ENCODE measurements at places on chromosomes 11 and 22. TPM values are rescaled to one million over a fixed set of nuclear protein-coding genes. Genes with fewer than 3 reads are reported as not detected.

- no peak for DNase-seq
- no peak overlapping the region for H3K27ac ChIP-seq
- H3K27me3 ChIP-seq, result no peaks in the 10 kb centered on the region
- H3K4me3 ChIP-seq, result no peak overlapping the region
- no peaks in the 10 kb centered on the region for H3K36me3 ChIP-seq
Measured at GRCh38 chr22:45254789-45255278, 14.1 kb upstream of the KIAA0930 start.

GRCh38 chr11:128796270-128796669, 70.8 kb downstream of the KCNJ1 start:
- H3K27me3 ChIP-seq, result no peaks in the 10 kb centered on the region
- no peaks in the 10 kb centered on the region for H3K36me3 ChIP-seq
- no peak overlapping the region for H3K27ac ChIP-seq
- no peak overlapping the region for H3K4me3 ChIP-seq
- DNase-seq, result no peak

DNA sequence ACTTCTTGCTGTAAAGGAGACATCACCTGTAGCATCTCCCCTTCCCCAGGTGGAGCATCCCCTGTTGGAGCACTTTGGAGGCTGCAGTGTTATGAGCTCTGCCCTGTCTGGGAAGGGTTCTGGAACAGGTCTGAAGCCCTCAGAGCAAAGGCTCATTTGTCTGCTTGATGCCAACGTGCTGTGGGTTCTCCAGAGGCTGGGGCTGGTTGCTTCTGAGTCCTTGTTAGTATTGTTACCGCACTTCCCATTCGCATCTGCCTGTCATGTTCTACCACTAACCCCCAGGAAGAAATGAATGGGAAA, 73.1 kb downstream of the PACS1 start:
- H3K27ac ChIP-seq, result no peak overlapping the region
- no peaks in the 10 kb centered on the region for H3K27me3 ChIP-seq
- DNase-seq, result no peak
- H3K4me1 ChIP-seq, result no peaks in the 10 kb centered on the region
- H3K4me3 ChIP-seq, result no peak overlapping the region

- H3K27me3 ChIP-seq, result no peaks in the 10 kb centered on the region
- peak; percentile 84 for DNase-seq
- H3K27ac ChIP-seq, result peak within 1 kb of the TSS; percentile 83
- peak within 1 kb of the TSS; percentile 67 for H3K4me3 ChIP-seq
Measured at GRCh38 chr11:17351510-17352176, at the start of gene NCR3LG1. NCR3LG1 (plus strand) TSS chr11:17351800; CDS start chr11:17351970, 170 bp downstream.

DNA sequence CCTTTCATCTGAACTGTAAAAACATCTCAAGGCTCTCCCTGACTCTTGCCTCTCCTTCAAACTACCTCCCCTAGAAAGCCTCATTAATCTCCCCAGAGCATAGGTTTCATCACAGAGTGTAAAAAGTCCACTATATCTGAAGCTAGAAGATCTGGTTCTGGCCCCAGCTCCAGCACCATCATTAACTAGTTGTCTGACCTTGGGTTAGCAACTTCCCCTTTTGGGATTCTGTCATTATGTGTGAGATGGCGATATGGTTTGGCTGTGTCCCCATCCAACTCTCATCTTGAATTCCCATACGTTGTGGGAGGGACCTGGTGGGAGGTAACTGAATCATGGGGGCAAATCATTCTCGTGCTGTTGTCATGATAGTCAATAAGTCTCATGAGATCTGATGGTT, 97.3 kb downstream of the KCNC1 start:
- H3K27ac ChIP-seq, result no peak overlapping the region
- H3K27me3 ChIP-seq, result no peaks in the 10 kb centered on the region
- DNase-seq, result no peak
- peaks cover 3% of the 10 kb centered on the region for H3K4me1 ChIP-seq
- no peaks in the 10 kb centered on the region for H3K36me3 ChIP-seq

DNA sequence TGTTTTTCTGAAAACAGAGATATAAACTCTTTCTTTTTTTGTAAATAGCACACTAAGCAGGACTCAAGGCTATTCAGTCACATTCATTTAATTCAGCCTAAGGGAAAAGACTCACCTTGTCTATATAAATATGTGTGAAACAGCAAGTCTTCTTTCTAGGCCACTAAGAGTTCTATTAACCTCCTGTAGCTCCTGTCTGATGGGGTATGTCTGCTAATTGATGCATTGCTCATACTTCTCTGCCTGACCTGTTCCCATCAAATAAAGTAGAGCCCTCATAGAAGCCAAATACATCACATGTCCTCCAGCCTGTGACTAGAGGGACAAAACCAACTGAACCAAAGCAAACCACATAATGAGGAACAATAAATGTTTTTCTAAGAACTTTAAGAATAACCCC, 68.2 kb downstream of the MSANTD4 start:
- DNase-seq, result no peak
- no peaks in the 10 kb centered on the region for H3K27me3 ChIP-seq
- H3K27ac ChIP-seq, result no peak overlapping the region
- H3K4me3 ChIP-seq, result no peak overlapping the region
- no peaks in the 10 kb centered on the region for H3K36me3 ChIP-seq
- H3K4me1 ChIP-seq, result no peaks in the 10 kb centered on the region

DNA sequence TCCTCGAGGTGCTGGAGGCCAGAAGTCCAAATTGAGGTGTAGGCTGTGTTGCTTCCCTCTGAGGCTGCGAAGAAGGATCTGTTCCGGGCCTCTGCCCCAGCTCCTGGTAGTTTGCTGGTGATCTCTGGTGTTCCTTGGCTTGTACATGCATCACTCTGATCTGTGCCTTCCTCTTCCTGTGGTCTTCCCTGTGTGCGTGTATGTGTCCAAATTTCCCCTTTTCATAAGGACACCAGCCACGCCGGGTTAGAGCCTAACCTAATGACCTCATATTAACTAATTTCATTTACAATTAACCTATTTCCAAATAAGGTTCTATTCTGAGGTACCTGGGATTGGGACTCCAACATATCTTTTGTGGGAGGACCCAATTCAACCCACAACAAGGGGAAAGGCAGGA, 21.5 kb downstream of the RIBC2 start:
- no peaks in the 10 kb centered on the region for H3K27me3 ChIP-seq
- no peaks in the 10 kb centered on the region for H3K36me3 ChIP-seq
- H3K27ac ChIP-seq, result no peak overlapping the region
- DNase-seq, result no peak

DNA sequence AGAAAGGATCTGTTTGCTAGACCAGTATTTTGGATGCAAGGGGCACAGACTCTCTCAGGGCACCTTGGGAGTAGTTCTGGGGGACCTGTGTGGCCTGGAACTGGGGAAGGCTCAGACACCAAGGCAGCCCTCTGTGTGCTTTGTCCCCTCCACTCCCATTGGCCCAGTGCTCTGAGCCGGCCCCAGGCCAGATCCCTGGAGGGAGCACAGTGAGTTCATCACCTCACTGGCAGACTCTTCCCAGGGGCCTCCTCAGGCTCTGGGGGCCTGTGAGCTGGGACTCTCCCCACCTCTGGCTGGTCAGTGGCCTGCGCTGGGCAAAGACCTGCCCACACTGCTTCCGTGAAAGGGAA, 51.7 kb downstream of the CHRDL2 start:
- no peaks in the 10 kb centered on the region for H3K27me3 ChIP-seq
- no peak overlapping the region for H3K27ac ChIP-seq
- no peak overlapping the region for H3K4me3 ChIP-seq
- no peaks in the 10 kb centered on the region for H3K36me3 ChIP-seq
- peaks cover 4% of the 10 kb centered on the region for H3K4me1 ChIP-seq
- DNase-seq, result no peak

DNA sequence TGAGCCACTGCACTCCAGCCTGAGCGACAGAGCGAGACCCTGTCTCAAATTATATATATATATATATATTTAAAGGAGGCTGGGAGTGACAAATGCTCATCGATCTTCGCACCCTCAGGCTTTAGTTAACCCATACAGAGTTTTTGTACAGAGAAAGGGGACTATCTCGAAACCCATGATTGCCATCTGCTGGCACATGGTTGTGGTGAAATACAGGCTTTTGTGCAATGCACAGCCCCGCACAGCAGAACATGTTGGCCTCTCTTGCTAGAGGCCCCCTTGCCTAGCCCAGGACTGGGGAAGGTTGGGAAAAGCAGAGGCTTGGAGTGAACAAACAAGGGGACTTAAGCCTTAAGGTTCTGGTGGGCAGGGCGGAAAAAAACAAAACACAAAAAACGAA, 3.6 kb downstream of the MYBPC3 start:
- H3K27ac ChIP-seq, result no peak overlapping the region
- no peaks in the 10 kb centered on the region for H3K27me3 ChIP-seq
- no peak overlapping the region for H3K4me3 ChIP-seq
- DNase-seq, result no peak
- H3K36me3 ChIP-seq, result no peaks in the 10 kb centered on the region

DNA sequence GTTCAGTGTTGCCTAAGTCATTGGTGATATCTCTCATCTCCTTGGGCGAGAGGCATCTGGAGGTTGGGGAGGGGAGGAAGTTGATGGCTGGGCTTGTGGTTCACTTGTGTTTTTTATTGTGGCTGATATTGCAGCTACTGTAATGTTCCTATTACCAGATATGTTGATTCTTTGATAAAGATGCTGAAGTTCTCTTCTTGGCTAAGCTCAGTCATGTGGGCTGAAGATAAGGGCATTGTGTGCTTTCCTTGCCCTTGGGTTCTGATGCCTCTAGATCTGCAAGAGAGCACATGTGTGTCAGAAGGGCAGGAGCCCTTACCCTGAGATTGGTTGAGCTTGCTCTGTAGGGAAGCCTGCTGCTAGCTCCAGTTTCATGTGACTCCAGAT, 12.0 kb downstream of the STX3 start:
- H3K4me3 ChIP-seq, result no peak overlapping the region
- no peak overlapping the region for H3K27ac ChIP-seq
- H3K36me3 ChIP-seq, result no peaks in the 10 kb centered on the region
- DNase-seq, result no peak
- H3K27me3 ChIP-seq, result no peaks in the 10 kb centered on the region

GRCh38 chr11:120401506-120401905, 65.3 kb downstream of the ARHGEF12 start:
- H3K4me1 ChIP-seq, result no peaks in the 10 kb centered on the region
- DNase-seq, result no peak
- no peak overlapping the region for H3K27ac ChIP-seq
- no peaks in the 10 kb centered on the region for H3K27me3 ChIP-seq
- no peaks in the 10 kb centered on the region for H3K36me3 ChIP-seq

DNA sequence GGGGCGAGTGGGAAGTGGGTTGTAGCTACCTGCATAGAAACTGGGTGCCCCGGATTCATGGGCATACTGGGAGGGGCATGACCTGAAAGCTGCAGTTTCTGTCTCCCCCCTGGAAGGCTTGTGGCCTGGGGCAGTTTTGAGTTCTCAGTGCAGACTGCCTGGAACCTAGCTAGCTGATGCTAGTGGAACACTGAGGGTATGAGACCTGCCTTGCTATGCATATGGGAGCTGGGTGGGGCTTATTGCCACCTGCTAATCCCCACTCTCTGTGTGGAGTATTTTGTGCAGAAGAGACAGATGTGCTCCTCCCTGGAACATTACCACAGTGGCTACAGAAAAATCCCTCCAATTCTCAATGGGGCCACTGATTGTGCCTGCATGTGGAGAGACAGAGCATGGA, 11.7 kb upstream of the OR56B4 start:
- no peak overlapping the region for H3K27ac ChIP-seq
- no peak for DNase-seq
- H3K36me3 ChIP-seq, result no peaks in the 10 kb centered on the region
- H3K4me1 ChIP-seq, result no peaks in the 10 kb centered on the region
- H3K4me3 ChIP-seq, result no peak overlapping the region
- no peaks in the 10 kb centered on the region for H3K27me3 ChIP-seq

- no peaks in the 10 kb centered on the region for H3K27me3 ChIP-seq
- H3K4me1 ChIP-seq, result no peaks in the 10 kb centered on the region
- no peak overlapping the region for H3K4me3 ChIP-seq
- no peak for DNase-seq
- H3K27ac ChIP-seq, result no peak overlapping the region
Measured at GRCh38 chr11:134701564-134702165, 289.6 kb upstream of the B3GAT1 start.

DNA sequence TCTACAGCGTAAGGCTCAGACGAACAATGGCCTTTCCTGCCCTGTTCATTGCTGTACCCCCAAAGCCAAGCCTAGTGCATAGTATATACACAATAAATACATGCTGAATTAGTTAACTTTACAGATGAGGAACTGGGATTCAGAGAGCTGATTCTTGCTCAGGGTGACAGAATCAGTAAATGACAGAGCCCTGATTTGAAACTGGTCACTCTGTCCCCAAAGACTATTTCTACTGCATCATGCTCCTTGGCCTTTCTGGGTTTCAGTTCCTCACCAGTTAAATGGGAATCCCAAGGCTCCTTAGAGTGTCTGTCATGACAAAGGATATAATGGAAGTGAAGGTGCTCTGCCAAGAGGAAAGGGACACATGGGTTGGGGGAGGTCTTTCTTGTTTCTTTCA, 50.5 kb upstream of the TSKU start:
- H3K36me3 ChIP-seq, result no peaks in the 10 kb centered on the region
- H3K27me3 ChIP-seq, result no peaks in the 10 kb centered on the region
- H3K4me1 ChIP-seq, result no peaks in the 10 kb centered on the region
- H3K27ac ChIP-seq, result no peak overlapping the region
- no peak overlapping the region for H3K4me3 ChIP-seq
- DNase-seq, result no peak

DNA sequence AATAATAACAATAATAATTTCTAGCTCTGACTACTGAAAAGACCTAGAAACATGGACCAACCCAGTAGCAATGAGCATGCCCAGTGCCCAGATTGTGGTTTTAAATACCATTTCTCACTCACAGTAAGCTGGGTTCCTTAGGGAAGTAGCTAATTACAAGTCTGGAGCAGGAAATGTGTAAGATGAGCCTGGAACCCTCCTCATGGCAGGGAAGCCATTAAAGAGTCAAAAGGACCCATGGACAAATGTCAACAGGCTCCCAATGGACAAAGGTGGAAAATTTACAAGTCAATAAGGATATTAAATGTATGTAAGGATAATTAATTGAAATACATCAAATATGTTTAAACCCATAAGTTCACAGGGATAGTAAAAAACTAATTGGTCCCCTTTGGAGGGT, 10.6 kb upstream of the CSNK2A3 start:
- no peak for DNase-seq
- H3K27me3 ChIP-seq, result no peaks in the 10 kb centered on the region

DNA sequence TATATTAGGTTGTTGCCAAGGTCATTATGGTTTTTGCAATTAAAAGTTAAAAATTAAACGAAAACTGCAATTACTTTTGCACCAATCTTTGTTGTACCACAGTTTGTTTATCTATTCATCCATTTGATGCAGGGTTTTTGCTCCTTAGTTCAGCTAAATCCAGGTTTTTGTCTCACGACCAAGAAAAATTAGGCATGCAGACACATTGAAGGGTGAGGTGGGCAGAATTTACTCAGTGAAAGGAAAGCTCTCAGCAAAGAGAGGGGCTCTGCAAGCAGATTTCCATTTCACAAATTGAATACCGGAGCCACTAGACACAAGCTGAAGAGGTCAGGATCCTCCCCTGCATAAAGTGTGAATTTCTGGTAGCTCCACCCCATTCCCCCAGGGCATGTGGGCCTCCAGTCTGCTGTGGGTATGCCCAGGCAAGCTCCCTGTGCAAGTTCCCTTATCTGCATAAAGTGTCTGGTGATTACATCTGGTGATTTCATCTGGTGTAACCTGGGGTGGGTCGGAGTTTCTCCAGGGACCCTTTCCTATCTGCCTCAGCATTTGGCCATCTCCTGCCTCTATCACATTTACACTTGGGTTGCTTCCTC, 33.3 kb downstream of the APOL6 start:
- no peak overlapping the region for H3K4me3 ChIP-seq
- DNase-seq, result no peak
- no peaks in the 10 kb centered on the region for H3K36me3 ChIP-seq
- H3K27ac ChIP-seq, result no peak overlapping the region

SLC37A2 gene
- 1.9 TPM for total RNA-seq

TRIM49D1 gene
- total RNA-seq, result not detected

MMP1 gene
- not detected for total RNA-seq

TMEM121B gene
- total RNA-seq, result 0.53 TPM

OR52A5 gene
- total RNA-seq, result not detected

CEND1 gene
- total RNA-seq, result 0.15 TPM

CHRDL2 gene
- not detected for total RNA-seq

OR10A3 gene
- total RNA-seq, result not detected

APOBEC3H gene
- total RNA-seq, result not detected

All from ovary (tissue), 10 donors.